Cardiac muscle cell (in vitro differentiated cells and primary cell): ENCODE measurements at places on chromosomes 11 and 22. TPM values are rescaled to one million over a fixed set of nuclear protein-coding genes. Genes with fewer than 3 reads are reported as not detected.

Gene CASTOR1
- 19.0 and 19.6 TPM in 2 replicates for total RNA-seq

- H3K4me1 ChIP-seq, result peaks cover 21% of the 10 kb centered on the region
- peak within 1 kb of the TSS; percentile 24 for H3K27ac ChIP-seq
- H3K36me3 ChIP-seq, result no peaks in the 10 kb centered on the region
- peak within 1 kb of the TSS; percentile 86 for H3K4me3 ChIP-seq
- H3K27me3 ChIP-seq, result no peaks in the 10 kb centered on the region
- DNase-seq, result peak; percentile 78
These were observed at the start of gene SH3BP1 for GRCh38 chr22:37639070-37639760. SH3BP1 (plus strand) TSS chr22:37639669; CDS start chr22:37639788, 119 bp downstream.

DNA sequence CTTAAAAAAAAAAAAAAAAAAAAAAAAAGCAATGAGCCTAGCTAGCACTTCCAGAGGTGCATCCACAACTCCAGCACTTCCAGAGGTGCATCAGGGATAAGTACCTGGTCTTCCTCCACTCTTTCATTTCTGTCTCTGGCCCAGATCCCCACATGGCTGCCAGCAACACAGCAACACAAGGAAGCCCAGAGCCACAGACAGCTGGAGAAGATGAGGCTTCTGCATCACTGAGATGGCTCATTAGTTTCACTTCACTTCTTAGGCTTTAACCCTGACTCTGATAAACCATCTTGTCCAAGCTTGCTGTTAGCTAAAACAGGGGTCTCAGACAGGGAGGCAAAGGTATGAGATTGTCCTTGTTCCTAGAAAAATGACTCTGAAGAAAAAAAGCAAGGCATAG lies 35.6 kb downstream of the PC start:
- H3K4me3 ChIP-seq, result no peak overlapping the region
- H3K36me3 ChIP-seq, result no peaks in the 10 kb centered on the region
- peaks cover under 1% of the 10 kb centered on the region for H3K4me1 ChIP-seq
- no peak for DNase-seq
- H3K27ac ChIP-seq, result no peak overlapping the region

- H3K27me3 ChIP-seq, result peaks cover 15% of the 10 kb centered on the region
- H3K4me1 ChIP-seq, result peaks cover 11% of the 10 kb centered on the region
- no peak overlapping the region for H3K27ac ChIP-seq
- no peak overlapping the region for H3K4me3 ChIP-seq
- H3K36me3 ChIP-seq, result no peaks in the 10 kb centered on the region
These were observed 67.5 kb downstream of the PRR5L start for GRCh38 chr11:36363361-36364268.

- H3K27ac ChIP-seq, result no peak overlapping the region
- no peak for DNase-seq
- H3K4me3 ChIP-seq, result no peak overlapping the region
- no peaks in the 10 kb centered on the region for H3K27me3 ChIP-seq
- H3K4me1 ChIP-seq, result no peaks in the 10 kb centered on the region
These were observed 28.1 kb upstream of the KLHL35 start for GRCh38 chr11:75461151-75461550.

- peaks cover 7% of the 10 kb centered on the region for H3K27me3 ChIP-seq
- H3K4me1 ChIP-seq, result peaks cover 12% of the 10 kb centered on the region
- H3K27ac ChIP-seq, result no peak overlapping the region
- H3K4me3 ChIP-seq, result no peak overlapping the region
These were observed 6.0 kb downstream of the CPT1A start for GRCh38 chr11:68835749-68836148.

- H3K27ac ChIP-seq, result no peak overlapping the region
- DNase-seq, result peak; percentile 2
- no peaks in the 10 kb centered on the region for H3K36me3 ChIP-seq
- no peak overlapping the region for H3K4me3 ChIP-seq
These were observed 162.0 kb downstream of the DSCAML1 start for GRCh38 chr11:117634756-117635603.

Gene IGLL1
- total RNA-seq, result not detected in 2 replicates

GRCh38 chr11:67387069-67387468 lies 4.7 kb upstream of the RAD9A start:
- no peak overlapping the region for H3K4me3 ChIP-seq
- no peak overlapping the region for H3K27ac ChIP-seq
- no peaks in the 10 kb centered on the region for H3K36me3 ChIP-seq
- no peak for DNase-seq

GRCh38 chr11:133697603-133698180 lies 147.6 kb downstream of the SPATA19 start:
- peak; percentile 56 for DNase-seq
- no peaks in the 10 kb centered on the region for H3K27me3 ChIP-seq
- H3K4me3 ChIP-seq, result no peak overlapping the region
- peak overlapping the region; percentile 95 for H3K27ac ChIP-seq
